ENCODE measurements at places on chromosomes 12 and 14.

DNA sequence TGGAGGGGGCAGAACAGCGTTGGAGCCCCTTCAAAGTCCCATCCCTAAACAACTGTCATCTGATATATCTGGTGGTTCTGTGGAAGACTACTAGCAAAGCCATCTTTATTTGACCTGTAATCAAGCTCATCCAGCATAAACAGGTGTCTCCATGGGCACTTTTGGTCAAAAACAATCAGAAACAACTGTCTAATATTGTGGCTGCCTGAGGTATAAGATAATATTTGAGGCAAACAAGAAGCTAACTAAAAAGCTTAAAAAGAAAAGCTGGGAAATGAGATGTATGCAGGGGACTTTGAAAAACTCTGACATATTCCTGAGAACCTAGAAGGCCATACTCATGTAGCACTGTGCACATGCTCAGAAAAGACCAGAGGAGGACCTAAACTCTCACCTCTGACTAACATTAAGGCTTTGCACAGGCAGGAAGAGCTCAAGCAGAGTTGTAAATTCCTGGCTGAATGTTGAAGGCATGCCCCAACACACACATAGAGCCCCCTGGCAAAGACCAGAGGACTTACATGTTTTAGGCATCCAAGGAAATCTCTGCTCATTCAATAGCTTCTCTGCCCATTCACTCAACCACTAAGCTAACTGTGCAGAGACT, 27.2 kb upstream of the AP4S1 start:
- DNase-seq, result no peak

DNA sequence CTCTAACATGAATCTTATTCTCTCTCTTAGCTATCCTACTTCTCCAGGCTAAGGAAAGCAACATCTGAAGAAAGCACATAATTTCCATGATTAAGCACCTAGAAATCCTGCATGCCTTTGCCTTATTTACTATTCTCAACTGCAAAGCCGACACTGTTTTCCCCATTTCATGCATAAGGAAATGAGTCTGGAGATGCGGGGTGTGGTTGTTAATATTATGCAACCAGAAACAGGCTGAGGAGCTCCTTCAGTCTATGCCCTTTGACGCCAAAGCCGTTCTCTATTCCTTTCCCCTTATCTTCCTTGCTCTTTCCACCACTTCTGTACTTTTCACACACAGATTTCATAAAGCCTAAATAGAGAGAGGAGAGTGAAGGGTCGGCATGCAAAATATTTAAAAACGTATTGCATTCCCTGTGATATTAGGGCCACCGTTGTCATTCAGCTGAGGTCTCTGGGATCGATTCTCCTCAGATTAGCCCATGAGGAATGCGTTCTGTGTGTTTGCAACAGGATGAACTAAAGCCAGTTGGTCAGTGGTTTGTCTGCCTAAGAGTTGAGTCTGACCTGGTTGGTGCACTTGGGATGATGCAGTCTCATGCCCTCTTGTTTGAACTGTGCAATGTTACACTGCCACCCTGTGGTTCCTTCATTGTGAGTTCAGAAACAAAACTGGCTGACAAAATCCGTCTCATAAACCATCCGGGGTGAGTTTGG, 53.1 kb upstream of the PLEKHG7 start:
- peak; percentile 15 for DNase-seq

DNA sequence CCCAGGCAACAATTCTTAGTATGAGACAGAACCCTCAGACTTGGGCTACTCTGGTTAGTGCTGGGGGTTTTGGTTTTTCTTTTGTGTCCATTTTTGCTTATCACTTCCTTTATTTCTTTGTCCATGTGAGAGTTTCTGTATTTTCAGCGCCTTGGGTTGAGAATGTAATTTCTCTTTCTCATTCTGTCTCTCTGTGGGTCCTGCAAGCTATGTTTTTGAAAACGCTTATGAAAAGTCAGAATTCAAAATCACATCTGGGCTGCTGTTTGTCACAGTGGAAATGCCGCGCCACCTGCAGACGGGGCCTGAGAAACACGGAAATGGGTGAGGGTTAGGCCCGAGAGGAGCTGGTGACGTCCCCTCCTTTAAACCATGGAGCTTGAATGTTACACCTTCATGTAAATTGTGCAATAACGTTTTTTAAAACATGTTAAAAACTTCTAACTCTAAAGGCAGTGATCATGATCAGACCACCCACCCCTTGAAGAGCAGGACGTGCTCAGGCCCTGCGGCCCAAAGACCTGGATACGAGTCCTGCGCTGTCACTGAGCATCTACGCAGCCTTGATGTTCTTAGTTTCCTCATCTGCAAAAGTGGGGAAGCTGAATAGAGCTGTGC, 26.1 kb downstream of the JDP2 start:
- no peak for DNase-seq

DNA sequence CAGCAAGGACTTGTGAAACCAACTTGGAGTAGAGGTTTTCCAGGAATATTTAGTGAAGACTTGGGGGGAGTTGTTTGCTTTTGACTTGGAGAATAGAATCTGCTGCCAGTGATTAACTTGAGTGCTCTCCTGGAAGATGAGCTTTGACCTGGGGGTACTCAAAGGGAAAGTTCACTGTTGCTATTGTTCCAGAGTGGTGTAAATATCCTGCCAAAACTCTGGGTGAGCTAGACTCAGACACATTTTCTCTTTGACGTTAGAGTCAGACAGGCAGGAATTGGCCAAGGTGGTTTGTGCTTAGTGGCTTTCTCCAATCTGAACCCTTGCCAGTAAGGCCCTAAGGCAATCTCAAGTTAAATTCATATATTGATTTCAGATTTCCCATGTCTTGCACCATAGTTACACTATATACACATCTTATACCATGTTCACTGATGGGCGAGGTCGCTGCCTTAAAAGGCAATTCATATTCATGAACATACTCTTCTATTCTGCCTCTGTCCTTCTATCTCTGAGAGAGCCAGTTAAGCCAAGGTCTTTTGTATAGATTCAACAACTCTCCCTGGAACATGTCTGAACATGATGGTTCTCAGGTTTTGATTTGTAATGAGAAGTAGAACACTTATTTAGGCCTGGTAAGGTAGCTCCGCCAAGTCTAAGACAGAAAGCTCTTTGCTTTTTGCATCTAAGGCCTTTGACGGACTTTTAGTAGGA, 204.6 kb upstream of the SLC38A2 start:
- DNase-seq, result no peak

GRCh38 chr12:39476121-39476520, 33.2 kb upstream of the KIF21A start:
- DNase-seq, result no peak

- DNase-seq, result no peak
Observed at GRCh38 chr12:69834576-69834975, 9.5 kb downstream of the MYRFL start.

GRCh38 chr14:57254884-57255283, 13.8 kb downstream of the EXOC5 start:
- DNase-seq, result no peak

DNA sequence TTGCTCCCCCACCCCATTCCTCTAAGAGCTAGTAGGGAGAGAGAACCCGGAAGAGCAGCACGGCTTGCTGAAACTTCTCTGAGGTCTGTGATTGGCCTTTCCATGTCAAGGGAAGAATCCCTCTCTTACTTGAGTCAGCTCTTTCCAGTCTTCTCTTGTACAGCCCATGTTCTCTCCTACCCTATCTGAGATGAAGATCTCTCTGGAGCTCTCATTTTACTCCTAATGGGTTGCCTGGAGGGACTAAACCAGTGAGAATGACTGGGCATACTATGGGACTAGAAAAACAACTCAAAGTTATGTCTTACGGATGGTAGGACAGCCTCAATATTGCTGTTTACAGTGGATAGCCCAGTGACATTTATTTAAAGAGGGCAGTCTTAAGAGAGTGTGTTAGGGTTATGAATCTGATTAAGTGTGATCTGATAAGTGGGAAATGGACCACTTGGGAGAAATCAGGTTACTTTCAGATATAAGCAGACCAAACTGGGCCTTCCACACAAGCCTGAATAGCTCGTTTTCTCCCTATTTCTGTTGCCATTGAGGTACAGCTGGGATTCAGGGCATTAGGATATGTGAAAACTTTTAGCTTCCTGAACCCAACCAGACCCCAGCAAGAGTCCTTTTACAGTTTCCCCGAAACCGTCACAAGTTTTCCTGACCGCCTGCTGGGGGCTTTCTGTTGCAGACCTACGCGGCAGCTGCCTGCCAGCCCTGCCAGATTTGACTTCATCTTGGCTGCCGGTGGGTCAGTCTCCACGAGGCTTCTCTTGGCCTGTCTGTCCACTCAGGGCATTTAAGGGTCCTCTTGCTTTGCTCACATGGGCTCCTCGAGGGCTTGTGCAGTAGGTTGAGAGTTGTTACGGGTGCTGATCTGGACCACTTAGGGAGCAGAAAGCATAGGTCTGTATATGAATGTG, 16.9 kb downstream of the ETV6 start:
- no peak for DNase-seq
